ENCODE measurements at places on chromosomes 7 and 10.

GRCh38 chr7:141562036-141562435 is 10.8 kb downstream of the AGK start:
- no peak for DNase-seq

DNA sequence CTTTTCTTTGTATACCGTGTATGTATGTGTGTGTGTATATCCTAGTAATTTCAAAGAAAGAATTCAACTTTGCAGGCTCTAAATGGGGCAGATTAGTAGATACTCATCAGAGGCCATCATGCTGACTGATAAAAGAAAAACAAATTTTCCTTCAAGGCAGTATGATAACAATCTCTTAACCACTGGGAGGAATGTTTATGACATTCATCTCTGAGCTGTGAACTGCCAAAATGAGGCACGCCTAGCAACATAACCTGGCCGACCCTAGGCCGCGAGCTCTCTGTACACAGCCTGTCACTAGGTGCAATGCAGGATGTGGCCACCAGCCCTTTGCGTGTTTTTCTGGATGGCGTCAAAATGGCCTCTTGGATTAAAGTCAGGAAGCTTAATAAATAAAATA is 343.7 kb upstream of the GALNT17 start:
- DNase-seq = peak; percentile 39

GRCh38 chr7:75967055-75967454 is 27.3 kb downstream of the TMEM120A start:
- DNase-seq = no peak

DNA sequence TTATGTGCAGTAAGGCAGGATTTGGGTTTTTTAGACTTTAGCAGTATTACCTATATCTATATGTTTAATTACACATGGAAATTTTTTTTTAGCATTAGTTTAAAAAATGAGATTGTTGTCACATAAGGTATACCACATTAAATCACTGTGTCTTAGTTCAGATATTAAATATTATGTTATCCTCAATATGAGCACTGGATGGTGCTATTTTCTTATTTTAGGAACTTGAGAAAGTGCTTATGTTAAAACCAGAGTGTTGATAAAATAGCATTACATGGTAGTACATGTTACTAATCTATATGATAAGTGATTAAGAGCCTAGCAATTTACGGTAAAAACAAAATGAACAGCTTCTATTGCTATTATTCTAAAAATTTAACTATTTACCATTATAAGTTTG is 28.8 kb downstream of the MIOS start:
- DNase-seq = no peak

Data from stimulated activated naive CD4-positive, alpha-beta T cell treated with Interleukin-2 at 50 U/mL for 16 hours (primary cell).